ENCODE measurements at places on chromosomes 3 and 15.

- peak; percentile 74 for DNase-seq
Observed at GRCh38 chr3:28050885-28051284, 190.5 kb upstream of the CMC1 start.

GRCh38 chr3:111926266-111926676 lies 52.6 kb upstream of the ABHD10 start:
- DNase-seq, result no peak

- peak; percentile 59 for DNase-seq
Observed at GRCh38 chr3:175266478-175266877, 407.3 kb downstream of the NAALADL2 start.

- no peak for DNase-seq
Observed at GRCh38 chr3:16031434-16031833, 143.0 kb upstream of the GALNT15 start.

- peak; percentile 19 for DNase-seq
Observed at GRCh38 chr3:65425880-65426279, 612.8 kb downstream of the MAGI1 start.

DNA sequence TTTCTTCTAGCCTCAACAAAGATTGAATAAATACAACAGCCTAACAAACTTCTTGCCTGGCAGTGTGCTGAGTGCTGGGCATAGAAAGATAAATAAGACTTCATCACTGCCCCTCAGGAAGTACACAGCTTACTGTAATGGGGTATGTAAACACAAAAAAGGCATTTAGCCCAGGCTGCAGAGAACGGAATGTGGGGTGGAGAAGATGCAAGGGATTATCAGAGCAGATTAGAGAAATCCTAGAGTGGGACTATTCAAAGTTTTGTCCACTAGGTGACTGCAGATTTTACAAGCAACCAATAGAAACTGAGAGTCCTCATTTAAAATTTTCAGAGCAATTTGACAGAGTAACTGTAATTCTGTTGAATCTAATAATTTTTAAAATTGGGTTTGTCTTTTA lies 35.4 kb upstream of the TSC22D2 start:
- peak; percentile 41 for DNase-seq

DNA sequence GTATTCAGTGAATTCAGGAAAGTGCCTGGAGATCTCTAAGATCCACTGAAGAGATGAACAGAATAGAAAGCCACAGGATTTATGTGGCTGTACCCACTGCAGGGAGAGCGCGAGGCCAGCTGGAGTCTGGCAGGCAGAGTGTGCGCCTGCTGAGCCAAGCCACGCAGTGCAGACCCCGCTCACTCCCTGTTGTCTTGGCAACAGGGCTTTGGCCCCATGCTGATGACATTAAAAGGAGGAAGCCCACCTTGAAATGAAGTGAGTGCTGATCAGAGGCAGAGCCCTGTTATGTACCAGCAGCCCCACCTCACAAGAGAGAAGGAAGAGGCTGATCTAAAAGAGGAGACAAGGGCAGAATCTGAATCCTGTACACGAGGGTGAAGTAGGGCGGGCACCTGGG lies 36.7 kb downstream of the PXYLP1 start:
- DNase-seq, result no peak

DNA sequence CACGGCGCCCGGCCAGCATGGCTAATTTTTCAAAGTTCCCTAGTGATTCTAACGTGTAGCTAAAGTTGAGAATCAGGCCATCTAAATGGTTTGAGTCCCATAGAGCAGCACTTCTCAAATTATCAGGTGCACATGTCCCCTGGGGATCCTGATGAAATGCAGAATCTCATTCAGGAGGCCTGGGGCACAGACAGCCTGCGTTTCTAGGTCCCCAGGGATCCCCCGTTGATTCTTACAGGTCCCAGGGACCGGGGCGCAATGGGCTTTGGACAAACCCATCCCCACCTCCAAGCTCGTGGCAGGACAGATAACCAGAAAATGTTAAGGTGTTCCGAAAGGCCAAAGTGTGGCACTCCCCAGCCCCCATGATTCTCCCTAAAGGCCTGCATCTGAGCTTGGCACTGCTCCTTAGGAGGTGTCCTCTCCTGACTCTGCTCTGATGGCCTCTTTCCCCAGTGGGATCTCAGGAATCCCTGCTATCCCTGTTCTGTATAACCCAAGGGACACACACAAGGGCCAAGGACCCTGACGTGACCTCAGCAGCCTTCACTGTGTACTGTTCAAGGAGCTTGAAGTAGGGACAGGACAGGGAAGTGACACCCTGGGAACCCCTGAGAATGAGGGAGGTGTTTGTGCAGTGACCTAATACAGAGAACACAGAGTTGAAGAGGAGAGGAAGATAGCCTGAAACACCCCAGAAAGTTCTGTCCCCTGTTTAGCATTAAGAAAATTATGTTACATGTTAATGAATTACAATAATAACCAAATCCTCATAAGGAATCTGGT lies 8.0 kb downstream of the LRRK1 start:
- DNase-seq, result no peak

DNA sequence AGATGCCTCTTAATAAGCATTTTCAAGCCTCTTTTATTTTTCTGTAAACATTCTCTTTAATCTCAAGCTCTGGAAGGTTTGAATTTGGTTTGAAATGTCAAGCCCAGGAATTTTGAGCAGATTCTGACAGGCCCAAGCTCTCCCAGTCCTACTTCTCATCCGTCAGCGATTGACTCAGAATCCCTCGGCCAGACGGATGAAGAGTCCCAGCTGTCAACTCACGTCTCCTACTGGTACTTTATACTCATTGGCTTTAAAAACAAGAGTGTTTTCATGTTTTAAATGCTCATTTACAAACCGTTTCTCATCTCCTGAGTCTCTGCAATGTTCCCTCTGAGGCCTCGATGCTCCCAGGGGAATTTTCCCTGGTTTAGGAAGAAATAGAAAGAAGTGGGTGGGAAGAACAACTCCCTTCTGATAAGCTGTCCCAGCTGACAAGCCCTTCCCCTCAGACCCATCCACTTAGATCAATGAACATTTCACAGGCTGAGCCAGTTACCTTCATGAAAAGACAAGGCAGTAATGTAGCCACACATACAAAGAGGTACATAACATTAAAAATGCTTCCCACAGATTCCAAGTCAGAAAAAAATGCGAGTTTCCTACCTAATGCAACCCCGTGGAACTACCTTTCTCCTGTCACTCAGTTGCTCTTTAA lies 478.2 kb upstream of the DPH6 start:
- no peak for DNase-seq

DNA sequence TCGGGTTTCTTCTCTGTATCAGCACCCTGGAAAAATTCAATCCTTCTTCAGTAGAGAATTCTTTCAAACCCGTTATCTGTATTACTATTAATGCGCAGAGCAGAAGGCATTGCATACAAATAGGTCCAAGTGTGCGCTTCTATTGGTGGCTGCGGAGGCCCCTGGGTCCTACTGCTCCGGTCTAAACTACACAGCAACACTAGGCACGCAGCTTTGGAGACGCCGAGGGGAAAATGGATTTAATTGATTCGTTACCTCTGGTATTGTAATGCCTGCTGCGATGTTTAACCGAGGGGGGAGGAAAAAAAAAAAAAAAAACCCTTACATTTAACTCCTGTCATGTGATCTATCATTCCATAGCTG lies at the start of gene ROBO1:
ROBO1 (minus strand) TSS at position 94 of the 363 bp plus-strand sequence.
- DNase-seq, result peak; percentile 14

- no peak for DNase-seq
Observed at GRCh38 chr3:66386011-66386924, 114.6 kb downstream of the LRIG1 start.

DNA sequence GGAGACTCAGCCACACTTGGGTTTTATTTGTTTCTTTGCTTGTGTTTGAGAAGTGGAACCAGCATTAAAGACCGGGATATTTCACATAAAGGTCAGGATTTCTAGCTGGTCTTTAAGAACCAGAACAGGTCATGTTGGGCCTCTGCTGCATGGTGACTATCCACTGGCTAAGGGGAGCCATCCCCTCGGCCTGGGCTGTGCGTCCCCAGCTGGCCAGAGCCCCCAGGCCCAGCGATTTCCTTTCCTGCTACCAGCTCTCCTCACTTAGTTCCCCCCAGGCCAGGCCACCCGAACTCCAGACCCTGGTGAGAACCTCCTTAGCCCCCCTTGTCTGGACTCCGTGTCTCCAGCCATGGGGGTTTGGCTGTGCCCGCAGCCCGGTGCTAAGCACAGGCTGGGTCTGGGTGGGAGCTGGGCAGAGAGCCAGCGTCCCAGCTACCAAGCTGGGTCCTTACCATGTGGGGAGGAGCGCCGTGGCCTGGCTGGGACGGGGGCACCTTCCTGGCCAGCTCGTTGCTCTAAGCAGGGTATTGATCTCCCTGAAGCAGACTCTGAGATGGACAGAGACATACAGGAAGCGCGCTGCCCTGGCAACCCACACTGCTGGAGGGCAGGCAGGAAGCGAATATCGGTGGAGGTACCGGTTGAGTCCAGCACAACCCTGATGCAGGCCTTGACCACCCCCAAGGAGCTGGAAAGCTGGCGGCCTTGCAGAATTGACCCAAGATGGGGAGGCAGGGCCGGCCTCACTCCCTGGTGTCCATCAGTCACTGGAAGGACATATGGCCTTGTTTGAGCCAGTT lies 49.4 kb downstream of the KLF15 start:
- no peak for DNase-seq

DNA sequence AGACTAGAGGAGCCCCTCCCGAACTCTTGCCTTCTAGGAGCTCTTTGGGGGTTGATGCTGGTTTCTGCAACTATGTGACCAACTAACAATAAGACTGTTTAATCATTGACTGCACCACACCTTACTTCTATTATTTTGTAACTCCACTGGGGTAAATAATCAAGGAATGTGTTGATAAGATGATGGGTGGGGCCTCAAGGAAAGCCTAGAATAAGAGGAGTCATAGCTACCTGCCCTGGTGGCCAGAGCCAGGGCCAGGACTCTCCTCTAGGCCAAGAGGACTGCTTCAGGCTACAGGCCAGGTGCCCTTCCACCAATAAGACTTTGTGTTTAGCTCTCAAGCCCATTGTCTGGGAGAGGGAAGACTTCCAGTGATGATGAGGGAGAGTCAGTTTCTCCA lies 41.2 kb upstream of the PIAS1 start:
- no peak for DNase-seq

GRCh38 chr15:42591238-42591934 lies 16.0 kb downstream of the STARD9 start:
- DNase-seq, result peak; percentile 67

DNA sequence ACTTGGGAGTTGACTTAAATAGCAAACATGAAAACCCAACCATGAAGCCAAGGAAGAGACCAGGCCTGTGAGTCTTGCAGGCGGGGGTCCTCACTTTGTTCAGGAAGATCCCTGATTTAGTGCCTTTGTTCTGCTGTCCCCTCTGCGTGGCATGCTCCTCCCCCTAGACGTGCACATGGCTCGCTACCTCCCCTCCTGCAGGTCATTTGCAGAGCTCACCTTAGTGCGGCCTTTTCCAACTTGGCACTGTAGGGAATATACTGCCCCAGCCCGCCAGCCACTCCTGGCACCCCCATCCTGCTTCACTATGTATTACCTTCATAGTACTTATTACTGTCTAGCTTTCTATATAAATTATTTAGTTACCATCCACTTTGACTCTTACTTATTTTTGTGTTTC lies 18.3 kb downstream of the GXYLT2 start:
- no peak for DNase-seq

GRCh38 chr3:194604837-194605236 lies 28.4 kb downstream of the TMEM44 start:
- no peak for DNase-seq

GRCh38 chr3:157566596-157566995 lies 63.4 kb upstream of the VEPH1 start:
- no peak for DNase-seq

DNA sequence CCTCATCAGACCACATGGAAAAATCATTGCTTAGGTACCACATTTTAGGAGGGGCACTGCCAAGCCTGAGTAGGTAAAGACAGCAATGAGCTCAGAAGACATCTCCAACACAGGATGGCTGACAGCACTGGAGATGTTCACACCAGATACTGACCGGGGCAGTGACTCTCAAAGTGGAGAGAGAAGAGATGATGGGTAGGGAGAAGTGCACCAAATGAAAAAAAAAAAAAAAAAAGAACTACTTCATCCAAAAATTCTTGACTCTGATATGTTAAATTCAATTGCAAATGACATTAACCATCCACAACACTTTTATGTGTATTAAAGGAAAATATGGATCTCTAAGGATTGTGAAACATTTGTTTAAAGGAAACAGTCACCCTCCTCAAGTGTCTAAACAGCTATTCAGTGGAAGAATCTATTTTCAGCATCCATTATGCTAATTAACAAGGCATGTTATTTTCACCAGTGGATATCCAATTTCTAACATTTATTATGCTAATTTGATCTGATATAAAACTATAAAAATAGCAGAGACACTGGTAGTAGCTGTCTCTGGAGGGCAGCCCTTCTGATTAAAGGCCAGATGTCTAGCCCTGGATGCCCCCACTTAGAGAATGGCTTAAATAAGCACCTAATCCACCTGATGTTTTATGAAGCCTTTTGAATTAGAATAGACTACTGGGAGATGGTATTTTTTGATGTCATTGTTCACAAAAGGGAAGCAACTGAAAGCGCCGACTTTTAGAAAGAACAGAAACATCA lies 48.2 kb upstream of the VGLL4 start:
- no peak for DNase-seq

- no peak for DNase-seq
Observed at GRCh38 chr15:57684491-57685151, 21.9 kb upstream of the POLR2M start.

DNA sequence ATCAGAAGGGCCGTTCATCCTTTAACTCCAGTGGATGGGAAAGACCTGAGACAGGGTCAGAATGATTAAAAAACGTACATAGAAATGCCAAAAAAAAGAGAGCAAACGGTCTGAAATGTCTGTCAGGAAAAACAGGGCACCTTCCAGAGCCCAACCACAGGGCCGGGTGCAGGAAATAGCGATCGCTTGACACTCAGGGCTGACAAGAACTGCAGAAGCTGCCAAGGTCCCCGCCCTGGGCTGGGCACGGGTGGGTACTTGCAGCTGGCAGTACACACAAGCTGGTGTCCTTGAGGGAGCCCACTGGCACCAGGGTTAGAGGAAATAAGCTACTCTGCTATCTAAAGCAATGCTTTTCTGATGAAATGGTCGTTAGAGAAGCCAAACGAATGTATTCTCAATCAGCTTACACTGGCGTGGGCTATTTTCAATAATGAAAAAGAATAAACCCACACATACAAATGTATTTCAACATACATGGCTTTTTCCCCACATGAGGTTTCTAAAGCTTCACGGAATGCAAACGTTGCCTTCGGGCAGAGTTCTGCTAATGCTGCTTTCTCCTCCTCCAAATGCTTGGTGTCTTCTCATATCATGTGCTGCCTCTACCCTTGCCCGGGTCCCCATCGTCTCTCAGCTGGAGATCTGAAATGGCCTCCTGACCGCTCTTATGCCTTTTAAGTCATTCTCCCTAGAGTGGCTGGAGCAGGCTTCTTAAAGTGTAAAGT lies 15.6 kb downstream of the FRMD4B start:
- no peak for DNase-seq
